ENCODE measurements at places on chromosomes 1 and 21.
A peak's percentile ranks its signal among the peaks of the same experiment; 100 is the strongest.

- no peak for DNase-seq
Observed at GRCh38 chr21:31414263-31415000, 70.4 kb upstream of the TIAM1 start.

DNA sequence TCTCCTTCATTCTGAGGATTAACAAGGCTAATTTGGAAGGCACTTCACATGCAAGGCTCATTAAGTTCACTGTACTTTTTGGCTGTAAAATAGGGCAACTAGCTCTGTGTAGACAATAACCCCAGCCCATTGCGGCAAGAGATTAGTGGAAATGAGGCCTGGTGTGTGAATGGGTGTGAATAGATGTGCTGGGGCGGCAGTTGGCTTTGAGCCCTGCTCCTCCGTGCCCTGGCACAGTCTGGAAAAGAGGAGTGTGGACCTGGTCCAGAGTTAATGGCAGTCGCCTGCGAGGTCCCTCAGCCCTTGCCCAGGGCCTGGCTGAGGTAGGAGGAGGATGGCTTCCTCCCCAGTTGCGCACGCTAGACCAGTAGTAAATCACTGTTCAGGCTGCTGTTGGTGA lies 4.8 kb downstream of the KISS1 start:
- DNase-seq, result no peak

- no peak for DNase-seq
Observed at GRCh38 chr21:42296501-42296900, 18.7 kb downstream of the TFF3 start.

DNA sequence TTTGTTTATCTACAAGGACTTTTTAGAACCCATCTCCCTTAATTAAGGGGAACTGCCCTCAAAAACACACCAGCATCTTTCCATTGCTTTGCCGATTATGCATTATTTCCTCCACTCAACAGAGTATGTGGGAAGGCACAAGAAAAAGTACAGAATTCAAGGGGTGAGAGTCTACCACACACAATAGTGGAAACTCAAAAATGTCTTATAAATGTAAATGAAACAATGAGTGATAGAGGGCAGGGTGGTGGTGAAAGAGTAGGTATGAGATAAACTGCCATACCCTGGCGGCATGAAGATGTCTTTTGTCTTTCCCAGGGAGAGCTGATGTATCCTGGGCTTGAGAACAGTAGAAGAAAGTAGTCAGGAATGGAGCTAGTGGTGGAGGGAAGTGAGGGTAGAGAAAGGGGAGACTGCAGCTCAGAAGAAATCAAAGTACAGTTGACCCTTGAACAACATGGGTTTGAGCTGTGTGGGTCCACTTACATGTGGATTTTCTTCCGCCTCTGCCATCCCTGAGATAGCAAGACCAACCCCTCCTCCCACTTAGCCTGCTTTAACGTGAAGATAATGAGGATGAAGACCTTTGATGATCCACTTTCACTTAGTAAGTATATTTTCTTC lies 24.4 kb downstream of the CD58 start:
- DNase-seq, result no peak

DNA sequence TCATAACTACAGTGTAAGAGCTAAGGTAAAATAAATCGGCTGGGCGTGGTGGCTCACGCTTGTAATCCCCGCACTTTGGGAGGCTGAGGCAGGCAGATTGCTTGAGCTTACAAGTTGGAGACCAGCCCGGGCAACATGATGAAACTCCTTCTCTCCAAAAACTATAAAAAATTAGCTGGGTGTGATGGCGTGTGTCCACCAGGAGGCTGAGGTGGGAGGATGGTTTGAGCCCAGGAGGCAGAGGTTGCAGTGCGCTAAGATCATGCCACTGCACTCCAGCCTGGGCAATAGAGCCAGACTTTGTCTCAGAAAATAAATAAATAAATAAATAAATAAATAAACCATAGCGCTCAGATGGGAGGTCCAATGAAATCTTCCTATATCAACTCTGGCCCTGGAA lies 16.7 kb upstream of the FAM110D start:
- DNase-seq, result no peak

DNA sequence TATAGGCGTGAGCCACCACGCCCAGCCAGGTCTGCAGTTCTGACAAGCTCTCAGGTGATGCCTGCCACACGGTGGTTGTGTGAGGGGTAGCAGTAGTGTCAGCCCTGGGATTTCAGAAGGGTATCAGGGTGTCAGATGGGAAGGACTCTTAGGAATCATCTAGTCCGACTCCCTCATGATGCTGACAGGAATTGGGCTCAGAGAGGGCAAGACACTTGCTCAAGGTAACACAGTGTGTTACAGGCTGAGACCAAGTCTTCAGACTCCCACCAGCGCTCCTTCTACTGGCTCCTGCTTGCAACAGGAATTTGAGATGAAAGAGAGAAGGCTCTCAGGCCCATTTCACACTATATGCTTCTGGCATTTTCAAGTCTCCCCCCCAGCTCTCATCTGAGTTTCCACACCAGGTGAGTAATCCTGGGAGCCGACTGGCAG lies 6.9 kb downstream of the HTR1D start:
- no peak for DNase-seq

DNA sequence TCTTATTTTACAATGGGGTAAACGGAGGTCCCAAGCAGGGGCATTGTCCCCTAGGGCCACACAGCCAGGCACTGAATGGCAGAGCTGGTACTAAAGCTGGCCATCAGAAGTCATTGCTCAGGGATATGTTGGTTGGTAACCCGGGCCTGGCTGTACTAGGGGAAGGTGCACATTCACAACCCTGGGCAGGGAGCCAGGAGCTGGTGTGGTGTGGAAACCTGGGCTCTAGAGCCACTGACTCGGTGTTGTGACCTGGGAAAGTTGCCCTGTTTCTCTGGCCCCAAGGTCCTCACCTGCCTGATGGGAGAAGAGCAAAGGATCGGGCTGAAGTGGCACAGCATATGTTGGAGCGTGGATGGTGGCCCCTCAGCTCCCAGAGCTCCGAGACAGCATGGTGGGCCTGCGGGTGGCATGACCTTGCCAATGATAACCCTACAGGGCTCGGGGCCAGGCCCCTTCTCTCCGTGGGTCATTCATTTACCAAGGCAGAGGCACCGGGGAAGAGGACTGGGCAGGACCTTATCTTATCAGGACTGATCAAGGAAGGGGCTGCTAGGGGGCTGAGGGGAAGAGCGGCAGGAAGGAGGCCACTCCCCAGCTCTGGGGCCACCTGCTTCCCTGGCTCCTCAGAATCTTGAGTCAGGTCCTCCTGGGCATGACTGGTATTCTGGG lies 274.1 kb downstream of the TRABD2B start:
- no peak for DNase-seq

GRCh38 chr1:28392027-28392652 lies 22.6 kb downstream of the PHACTR4 start:
- DNase-seq, result peak; percentile 89

- peak; percentile 96 for DNase-seq
Observed at GRCh38 chr1:95086949-95087533, 14.3 kb upstream of the ALG14 start.

DNA sequence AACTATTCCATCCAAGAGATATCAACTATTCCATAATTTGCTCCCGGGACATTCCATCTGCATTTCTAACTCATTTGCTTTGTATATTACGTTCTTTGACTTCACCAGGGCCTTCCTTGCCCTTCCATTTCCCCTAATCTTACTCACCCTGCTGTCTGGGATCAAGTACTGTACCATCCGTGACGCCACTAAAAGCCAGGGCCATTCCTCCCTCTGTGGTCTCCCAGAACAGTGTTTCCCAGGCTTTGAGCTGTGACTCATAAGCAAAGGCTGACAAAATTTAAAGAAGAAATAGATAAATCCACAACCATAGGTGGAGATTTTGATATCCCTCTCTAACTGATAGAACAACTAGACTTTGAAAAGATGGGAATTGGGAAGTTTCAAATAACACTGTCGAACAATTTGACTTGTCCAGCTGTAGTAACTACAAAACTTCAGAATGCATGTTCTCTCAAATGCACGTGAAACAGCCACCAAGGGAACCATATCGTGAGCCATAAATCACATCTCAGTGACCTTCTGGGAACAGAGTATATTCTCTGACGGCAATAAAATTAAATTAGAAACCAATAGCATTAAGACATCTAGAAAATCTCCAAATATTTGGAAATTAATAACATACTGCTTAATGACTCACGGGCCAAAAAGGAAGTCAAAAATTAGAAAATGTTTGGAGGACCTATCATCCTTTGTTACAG lies 501.0 kb downstream of the SETD4 start:
- DNase-seq, result peak; percentile 98

DNA sequence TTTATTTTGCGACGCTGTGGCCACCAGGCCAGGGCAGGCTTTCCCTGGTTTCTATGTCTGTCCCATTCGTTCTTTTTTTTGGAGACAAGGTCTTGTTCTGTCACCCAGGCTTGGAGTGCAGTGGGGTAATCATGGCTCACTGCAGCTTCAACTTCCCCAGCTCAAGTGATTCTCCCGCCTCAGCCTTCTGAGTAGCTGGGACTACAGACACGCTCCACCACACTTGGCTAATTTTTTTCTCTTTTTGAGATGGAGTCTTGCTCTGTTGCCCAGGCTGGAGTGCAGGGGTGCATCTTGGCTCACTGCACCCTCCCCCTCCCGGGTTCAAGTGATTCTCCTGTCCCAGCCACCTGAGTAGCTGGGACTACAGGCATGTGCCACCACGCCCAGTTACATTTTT lies 43.4 kb upstream of the WNT4 start:
- DNase-seq, result no peak

DNA sequence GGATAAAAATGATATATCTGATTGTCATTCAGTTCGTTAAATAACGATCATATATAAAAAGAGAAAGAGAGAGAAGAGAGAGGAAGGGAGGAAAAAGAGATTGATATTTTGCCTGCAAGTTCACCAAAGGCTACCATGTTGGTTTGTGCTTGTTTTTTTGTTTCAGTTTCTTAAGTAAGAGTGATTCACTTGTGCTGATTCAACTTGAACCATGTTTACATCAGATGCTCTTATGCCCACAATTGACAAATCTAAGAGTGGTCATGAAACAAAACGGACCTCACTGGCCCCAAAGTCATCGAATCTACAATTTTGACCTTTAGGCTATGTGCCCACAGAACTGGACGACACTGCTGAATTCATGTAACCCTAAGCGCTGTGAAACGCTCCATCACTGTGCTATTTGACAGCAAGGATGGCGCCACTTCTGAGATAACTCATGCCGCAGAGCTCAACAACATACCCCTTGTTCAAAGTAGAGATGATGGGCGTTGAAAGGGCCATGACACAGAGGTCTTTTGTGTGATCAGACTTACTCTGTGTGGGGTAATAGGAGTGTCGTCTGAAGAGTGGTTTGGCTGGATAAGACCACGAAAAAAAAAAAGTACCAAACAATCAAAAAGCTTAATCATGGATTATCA lies 481.4 kb downstream of the SETD4 start:
- DNase-seq, result peak; percentile 25

- no peak for DNase-seq
Observed at GRCh38 chr1:228901936-228902681, 166.8 kb downstream of the RHOU start.

DNA sequence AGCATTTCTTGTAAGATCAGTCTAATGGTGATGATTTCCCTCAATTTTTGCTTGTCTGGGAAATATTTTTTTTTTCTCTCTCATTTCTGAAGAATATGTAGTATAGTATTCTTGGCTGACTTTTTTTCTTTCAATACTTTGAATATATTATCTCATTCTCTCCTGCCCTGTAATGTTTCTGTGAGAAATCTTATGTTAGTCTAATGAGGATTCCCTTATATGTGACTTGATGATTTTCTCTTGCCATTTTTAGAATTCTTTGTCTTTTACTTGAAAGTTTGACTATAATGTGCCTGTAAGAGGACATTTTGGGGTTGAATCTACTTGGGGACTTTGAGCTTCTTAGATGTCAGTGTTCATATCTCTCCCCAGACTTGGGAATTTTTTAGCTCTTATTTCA lies 40.0 kb upstream of the PCBP3 start:
- DNase-seq, result no peak
